ENCODE measurements at places on chromosomes 3 and 15.

- no peak for DNase-seq
These were observed 30.4 kb downstream of the RASGRF1 start for GRCh38 chr15:79060175-79060574.

DNA sequence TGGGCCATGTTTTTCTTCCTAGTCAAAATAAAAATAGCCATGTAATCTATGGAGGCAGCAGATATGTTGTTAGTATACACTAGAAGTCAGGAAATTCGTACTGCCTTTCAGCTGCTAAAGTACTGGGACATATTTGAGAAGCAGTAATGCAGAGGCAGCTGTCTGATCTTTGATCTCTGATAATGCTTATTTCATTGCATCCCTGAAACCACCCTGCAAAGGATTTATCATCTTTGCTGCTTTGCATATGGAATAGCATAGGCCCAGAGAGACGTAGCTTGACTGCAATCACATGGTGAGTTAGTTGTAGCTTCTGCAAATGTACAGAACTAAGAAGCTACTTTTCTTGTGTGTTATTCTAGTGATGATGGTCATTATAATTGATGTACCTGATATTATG lies 52.4 kb downstream of the RBM6 start:
- no peak for DNase-seq

- DNase-seq, result no peak
These were observed 3.8 kb downstream of the PLD1 start for GRCh38 chr3:171806200-171807128.

GRCh38 chr3:111951032-111951431 lies 27.8 kb upstream of the ABHD10 start:
- no peak for DNase-seq

- DNase-seq, result no peak
These were observed 20.8 kb downstream of the SELENOT start for GRCh38 chr3:150623945-150624344.

DNA sequence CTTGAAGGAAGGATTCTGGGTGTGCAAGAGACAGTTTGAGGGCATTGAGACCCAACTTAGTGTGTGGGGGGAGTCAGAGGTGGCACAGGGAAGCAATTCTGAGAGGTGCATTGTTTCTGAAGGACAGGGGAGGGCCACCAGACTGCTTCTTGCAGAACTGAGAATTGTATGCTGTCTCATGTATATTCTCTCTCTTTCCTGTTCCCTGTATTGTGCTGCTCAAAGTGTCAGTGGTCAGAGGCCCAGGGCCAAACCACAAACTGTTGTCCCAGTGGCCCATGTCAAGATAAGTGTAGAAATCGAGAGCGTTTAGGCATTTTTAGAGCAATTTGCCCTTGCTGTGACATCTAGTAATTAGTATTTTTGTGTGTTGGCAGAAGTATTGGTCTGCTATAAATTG lies 567.1 kb downstream of the EDEM1 start:
- no peak for DNase-seq

DNA sequence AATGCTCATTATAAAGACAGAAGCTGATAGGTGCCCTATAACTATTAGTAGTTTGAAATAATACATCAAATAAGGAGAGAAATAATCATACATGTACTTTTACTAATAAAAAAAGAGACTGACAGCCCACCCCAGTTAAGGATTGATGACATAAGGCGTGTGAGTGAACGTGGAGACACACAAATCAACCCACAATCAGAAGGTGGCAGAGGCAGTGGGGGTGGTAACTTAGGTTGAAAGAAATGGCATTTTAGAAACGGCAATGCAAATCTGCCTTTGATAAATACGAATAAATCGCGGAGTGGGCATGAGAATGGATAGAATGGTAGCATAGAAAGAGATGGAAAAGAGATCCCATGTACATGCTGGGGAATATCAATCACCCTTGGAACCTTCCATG lies 256.2 kb upstream of the ATP10A start:
- DNase-seq, result no peak

DNA sequence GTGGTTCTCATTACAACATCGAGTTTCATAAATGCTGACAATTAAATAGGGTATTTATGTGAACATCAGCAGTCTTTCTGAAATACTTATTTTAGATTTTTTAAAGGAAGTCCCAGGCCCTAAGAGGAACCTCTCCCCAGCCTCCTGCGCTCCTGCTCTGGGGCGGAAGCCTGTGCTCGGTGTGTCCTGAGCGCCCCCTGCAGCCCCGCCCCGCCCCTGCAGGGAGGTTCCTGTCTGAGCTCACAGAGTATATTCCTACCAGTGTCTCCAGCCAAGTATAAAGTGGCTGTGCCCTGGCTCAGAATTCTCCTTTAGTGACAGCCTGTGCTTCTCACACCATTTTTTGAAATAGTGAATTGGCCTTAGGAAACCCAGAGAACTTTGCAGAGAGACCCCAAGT lies 567.9 kb downstream of the GOLGA6L6 start:
- DNase-seq, result no peak

DNA sequence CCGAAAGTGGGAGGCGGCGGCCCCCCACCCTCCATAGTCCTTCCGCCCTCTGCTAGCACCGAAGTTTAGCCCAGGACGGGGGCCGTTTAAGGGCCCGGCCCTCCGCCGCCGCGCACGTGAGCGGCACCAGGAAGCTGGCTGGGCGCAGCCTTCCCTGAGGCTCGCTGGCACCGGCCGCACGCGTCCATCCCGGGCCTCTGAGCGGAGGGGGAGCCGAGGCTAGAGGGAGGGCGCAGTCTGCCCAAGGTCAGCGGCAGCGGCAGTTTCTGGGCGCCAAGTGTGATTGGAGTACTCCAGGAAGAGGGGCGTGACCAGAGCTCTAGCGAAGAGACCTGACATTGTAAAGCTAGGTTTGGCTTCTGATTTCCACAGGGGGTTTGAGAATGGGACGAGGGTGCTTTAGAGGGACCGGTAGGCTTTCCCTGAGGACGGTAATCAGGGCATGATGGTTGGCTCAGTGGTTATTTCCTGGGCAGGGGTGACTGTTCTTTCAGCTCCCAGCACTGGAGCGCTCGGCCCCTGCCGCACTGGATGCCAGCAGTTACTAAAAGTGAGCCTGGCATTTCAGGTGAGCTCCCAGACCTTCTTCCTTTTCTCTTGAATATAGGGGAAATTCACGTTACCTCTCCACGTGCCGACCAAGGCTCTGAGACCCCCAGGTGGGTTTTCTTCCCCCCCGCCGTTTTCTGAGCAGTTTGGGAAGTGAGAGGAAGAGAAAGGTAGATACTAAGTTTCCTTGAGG lies 853 bp downstream of the TEX264 start:
- peak; percentile 92 for DNase-seq

All from endodermal cell (in vitro differentiated cells).